ENCODE measurements at places on chromosomes 6 and 20.

DNA sequence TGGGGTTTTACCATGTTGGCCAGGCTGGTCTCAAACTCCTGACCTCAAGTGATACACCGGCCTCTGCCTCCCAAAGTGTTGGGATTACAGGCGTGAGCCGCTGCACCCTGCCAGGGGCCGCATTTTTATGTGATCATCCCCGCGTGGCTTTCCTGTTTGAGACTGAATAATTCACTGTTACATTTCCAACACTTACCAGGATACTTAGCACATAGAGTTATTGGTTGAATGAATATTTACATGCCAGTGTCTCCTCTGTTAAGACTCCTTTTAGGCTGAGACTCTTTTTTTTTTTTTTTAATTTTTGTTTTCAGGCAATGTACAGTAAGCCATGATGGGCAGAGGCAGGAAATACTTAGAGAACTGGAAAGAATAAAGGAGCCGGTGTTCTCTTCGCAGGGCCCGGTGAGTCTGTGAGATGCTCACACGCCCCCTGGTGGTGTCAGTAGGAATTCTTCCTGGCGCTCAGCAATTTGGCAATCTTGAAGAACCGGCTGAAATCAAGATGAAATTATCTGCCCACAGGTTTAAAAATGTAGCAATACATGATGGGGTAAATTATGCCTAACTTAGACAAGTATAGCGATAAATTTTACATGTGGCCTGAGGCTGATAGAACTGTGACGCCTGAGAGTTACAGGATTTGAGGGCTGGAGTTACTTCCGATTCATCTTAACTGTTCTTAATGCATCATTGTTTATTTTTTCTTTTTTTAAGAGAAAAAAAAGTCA lies 7.6 kb upstream of the RNF114 start:
- peak; percentile 82 for DNase-seq

DNA sequence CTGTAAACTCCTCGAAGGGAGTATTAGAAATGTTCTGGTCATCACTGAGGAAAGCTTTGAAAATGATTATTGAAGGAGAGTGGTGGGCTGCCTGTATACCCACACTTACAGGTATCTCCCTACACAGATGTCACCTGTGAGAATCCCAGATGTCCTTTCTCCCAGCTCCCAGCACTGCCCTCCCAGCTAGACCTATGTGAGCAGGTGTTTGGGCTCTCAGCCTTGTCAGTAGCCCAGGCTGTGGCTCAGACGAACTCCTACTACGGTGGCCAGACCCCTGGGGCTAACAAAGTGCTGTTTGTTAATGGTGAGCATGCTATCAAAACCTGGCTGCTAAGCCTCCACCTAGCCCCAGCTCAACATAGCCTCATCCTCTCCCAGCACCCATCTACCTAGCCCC lies 7.1 kb downstream of the PRSS16 start:
- DNase-seq, result no peak

DNA sequence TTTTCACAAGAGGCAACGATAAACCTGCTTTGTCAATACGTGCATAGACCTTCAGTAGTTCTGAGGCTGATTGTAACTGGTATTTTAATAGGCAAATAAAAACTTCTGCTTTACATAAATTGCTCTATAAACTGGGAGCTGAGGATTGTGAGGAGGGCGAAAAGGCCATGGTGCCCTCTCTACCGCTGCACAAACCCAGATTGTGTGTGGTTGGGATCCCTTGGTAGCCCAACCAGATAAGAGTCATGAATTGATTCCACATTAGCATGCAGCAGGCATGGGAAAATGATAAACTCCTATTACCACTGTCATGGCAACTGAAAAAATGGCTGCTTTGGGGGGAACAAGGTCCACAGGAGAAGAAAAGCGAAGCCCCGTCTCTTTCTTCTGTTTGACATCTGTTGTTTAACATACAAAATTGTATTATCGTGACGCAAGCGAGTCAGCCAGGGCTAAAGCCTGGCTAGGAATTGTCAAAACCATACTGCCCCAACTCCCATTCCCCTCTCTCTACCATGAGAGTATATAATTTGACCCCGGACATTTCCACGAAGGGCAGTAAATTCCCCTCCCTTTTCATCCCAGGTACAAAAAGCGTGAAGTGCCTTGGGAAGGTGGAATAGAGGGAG lies 157.8 kb upstream of the SALL4 start:
- no peak for DNase-seq

- no peak for DNase-seq
Measured at GRCh38 chr6:55286824-55287223, 40.4 kb upstream of the GFRAL start.

- DNase-seq, result no peak
Measured at GRCh38 chr20:62524505-62524911, 48.7 kb upstream of the GATA5 start.

DNA sequence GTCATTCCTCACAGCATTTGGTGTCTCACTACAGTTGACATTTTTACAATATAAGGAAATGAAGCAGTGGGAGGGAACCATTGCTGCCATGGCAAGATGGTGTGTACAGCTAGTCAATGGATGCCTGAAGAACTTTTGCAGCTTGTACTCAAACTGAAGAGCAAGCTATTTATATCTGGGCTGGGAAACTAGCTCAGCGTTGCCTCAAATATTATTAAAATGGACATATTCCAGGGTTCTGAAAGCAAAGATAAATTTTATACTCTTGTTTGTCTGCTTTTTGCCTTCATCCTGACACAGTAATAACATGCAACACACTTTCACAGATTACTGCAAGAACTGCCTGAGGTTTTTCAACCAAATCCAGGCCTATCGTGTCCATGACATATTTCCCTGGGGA lies 156.4 kb upstream of the COL21A1 start:
- no peak for DNase-seq

DNA sequence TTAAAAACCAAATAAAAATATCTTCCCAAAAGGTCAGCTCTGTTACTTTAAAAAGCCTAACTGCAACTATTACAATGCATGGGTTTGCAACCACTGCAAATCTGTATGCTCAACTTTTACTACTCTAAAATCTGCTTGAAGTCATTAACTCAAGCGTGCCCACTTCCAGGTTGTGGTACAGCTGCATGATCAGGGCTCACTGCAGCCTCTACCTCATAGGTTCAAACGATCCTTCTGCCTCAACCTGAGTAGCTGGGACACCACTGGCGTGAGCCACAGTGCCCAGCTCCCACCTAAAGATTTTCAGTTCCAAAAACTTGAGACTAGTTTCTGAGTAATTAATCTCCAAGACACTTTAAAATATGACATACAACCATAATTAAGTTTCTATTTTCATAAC lies 8.2 kb downstream of the DIDO1 start:
- DNase-seq, result peak; percentile 44

DNA sequence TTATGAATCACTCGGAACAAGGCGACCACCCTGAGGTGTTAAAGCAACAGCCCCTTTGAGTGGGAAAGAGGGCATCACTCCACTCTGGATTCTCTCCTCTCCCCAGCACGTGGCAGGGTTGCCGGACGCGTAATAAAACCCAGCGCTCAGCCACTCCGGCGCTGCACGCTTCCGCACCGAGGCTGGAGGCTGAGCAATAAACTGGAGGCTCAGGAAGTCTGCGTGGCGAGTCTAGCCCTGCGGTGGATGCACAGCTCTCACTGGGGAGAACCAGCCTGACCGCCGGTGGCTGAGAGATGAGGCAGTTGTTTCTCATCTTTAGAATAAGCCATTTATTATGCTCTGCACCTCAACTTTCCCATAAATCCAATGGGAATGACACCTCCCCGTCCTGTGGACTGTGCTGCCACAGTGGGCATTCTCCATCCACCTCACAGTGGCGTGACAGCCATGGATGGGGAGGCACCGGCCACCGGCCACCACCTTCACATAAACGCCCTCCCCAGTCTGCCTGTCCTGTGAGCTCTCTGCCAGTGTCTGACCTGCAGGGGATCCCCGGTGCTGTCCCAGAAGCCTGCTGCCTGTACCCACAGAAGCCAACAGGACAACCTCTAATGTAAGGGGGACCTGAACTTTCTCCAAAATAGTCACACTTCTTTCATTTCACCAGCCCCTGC lies 64.2 kb upstream of the GGTLC1 start:
- DNase-seq, result no peak

GRCh38 chr20:51360451-51361201 lies 181.9 kb downstream of the NFATC2 start:
- DNase-seq, result no peak

- no peak for DNase-seq
Measured at GRCh38 chr6:84269947-84270733, 42.7 kb upstream of the CEP162 start.

DNA sequence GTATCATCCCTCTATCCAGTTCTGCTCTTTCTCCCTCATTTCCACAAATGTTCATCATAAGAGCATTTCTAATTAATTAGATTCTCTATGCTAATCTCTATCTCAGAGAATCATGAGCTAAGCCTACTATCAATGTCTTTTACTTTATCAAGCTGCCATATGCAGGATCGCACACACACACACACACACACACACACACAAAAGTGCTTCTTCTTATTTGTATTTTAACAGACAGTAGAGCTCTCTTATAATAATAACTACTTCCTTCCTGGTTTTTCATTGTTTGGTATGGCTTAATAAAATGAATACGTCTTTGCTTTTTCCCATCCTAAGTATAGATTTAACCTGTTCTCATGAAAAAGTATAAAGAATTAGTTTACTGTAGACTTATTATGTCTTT lies 170.2 kb downstream of the HAO1 start:
- DNase-seq, result no peak

DNA sequence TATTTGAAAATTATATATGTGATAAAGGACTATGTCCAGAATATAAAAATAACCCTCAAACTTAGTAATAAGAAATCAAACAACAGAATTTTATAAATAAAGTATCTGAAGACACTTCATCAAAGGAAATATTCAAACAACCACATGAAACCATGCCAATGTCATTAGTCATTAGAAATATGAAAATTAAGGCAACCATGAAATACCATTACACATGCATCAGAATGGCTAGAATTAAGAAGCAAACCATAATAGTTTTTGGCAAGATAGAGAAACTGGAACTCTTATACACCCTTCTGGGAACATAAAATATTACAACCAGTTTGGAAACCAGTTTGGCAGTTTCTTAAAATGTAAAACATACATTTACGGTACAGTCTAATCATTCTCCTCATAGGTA lies 137.2 kb upstream of the ADGRB3 start:
- DNase-seq, result no peak

DNA sequence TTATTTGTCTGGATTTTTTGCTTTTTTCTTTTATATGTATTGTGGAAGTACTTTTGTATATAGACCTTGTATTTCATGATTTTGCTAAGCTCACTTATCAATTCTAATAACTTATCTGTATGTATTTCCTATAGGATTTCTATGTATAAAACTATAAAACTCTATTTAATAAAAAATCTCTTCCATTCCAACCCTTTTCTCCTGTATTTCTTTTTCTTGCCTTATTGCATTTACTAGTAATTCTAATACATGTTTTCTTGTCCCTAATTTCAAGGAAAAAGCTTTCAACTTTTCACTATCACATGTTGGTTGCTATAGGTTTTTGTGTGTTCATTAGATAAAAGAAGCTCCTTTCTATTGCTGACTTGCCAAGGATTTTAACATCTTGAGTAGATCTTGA lies 125.3 kb downstream of the MBOAT1 start:
- no peak for DNase-seq

DNA sequence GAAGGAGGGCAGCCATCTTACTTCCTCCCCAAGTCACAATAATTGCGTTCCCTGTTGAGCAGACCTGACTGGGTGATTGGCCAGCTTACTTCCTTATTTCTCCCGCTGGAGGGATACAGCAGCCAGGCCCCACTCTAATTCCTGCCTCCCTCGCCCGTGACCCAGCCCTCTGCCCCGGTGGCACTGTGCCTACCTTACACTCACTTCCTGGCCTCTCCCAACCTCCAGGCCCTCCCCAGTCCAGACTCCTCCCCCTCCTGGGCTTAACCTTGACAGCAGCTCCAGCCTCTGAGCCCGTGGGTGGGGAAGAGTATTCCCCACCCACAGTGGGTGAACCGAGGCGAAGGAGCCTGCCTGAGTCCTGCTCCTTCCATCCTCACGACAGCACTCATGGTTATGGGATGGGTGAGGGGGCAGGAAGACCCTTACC lies 3.0 kb downstream of the BAK1 start:
- peak; percentile 50 for DNase-seq

DNA sequence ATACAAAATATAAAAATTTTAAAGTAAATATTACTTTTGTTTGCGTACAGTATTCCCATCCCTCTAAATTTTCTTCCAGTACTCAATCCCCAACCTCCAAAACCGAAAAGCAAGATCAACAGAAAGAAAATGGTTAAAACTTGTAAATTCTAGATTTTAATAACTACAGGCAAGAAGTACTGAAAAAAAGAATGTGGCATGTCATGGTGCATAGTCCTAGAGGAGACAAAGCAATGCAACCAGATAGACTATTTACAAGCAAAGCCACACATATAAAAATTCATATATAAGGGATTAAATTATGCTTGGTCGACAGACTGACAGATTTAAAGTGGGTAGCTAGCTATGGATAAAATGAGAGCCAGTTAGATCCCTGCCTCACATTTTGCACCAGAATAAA lies 56.5 kb upstream of the HFE start:
- no peak for DNase-seq

DNA sequence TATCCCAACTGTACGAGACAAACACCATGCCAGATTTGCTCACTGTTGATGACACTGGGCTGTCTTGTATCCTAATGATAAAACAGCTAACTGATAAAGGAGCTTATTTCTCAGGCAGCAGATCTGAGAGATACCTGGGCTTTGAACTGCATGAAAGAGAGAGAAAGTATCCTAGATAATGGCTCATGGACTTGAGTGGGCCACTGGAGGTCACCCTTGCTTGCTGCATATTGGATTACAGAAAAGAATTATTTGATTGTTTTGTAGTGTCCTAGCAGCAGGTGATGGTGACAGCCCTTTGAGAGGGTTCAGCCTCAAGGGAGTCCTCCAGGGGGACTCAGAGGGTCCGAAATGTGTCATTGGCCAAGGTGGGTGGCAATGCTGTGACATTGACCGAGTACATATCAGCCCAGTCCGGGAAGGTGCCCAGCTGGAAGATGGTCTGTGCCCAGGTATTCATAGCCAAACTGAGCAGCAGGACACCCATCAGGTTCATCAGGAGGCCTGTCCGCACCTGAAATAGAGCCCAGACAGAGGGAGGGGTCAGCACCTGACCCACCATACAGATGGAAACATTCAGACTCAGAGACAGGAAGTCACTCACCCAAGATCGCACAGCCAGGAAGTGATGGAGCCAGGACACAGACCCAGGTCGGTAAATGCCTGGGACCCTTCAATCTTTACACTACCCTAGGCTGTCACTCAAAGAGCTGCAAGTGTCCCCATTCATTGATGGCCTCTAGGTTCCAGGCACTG lies 9.4 kb upstream of the OCSTAMP start:
- DNase-seq, result no peak

- DNase-seq, result no peak
Measured at GRCh38 chr6:97450087-97450486, 167.1 kb upstream of the MMS22L start.

DNA sequence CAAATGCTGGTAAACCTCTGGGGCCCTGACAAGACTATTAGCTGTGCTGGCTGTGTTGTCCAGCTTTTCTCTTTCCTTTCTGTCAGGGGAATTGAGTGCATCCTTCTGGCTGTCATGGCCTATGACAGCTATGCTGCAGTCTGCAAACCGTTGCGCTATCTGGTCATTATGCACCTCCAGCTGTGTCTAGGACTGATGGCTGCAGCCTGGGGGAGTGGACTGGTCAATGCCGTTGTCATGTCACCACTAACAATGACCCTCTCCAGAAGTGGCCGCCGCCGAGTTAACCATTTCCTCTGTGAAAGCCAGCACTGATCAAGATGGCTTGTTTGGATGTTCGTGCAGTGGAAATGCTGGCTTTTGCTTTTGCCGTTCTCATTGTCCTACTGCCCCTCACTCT lies 20.3 kb downstream of the OR2B6 start:
- no peak for DNase-seq

Data from activated naive CD4-positive, alpha-beta T cell treated with Interleukin-2 at 50 U/mL for 16 hours (primary cell).